ENCODE measurements at places on chromosomes 16 and 17.

GRCh38 chr17:82923366-82924113 lies 83.7 kb upstream of the ZNF750 start:
- DNase-seq, result no peak

- DNase-seq, result no peak
Measured at GRCh38 chr16:31471875-31472708, at the start of gene TGFB1I1. TSS of gene TGFB1I1 (plus strand) at chr16:31472152. CDS start at chr16:31472189, 37 bp downstream.

GRCh38 chr17:63041251-63041650 lies 75.2 kb downstream of the TANC2 start:
- no peak for DNase-seq

DNA sequence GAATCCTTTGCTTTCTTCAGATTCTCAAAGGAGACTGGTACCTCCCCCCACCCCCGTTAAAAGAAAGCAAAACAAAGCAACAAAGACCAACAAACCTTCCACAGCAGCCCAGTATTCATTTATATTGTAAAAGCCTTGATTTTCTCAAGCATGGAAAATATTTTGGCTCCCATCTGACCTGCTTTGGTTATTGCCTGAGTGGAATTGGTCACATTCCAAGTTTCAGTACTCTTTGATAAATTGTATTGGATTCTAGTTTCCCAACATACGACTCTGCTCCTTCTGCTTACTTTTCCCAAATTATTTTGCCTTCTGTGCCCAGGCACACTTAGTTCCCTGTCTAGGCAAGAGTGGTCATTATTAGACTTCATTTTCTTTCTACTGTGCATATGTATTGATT lies 1.3 kb downstream of the ABCC11 start:
- no peak for DNase-seq

DNA sequence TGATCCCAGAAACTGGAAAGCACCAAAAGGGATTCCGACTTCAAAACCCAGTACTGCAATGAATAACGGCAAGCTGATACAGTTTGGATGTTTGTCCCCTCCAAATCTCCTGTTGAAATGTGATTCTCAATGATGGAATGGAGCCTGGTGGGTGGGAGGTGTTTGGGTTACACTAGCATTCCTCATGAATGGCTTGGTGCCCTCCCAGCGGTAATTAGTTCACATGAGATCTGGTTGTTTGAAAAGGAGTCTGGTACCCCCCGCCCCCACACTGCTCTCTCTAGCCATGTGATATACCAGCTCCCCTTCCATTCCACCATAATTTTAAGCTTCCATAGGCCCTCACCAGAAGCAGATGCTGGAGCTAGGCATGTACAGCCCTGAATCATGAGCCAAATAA lies 40.1 kb downstream of the RANBP10 start:
- DNase-seq, result no peak

Data from CMK (cell line).